ENCODE measurements at places on chromosomes 1 and 21.

- no peak overlapping the region for H3K27ac ChIP-seq
- H3K4me1 ChIP-seq = no peaks in the 10 kb centered on the region
- H3K4me3 ChIP-seq = no peak overlapping the region
- H3K27me3 ChIP-seq = no peaks in the 10 kb centered on the region
Measured at GRCh38 chr1:24659993-24660665, 17.0 kb downstream of the SRRM1 start.

GRCh38 chr1:94599095-94599813 is 57.7 kb upstream of the F3 start:
- no peak overlapping the region for H3K4me3 ChIP-seq
- no peaks in the 10 kb centered on the region for H3K27me3 ChIP-seq
- H3K4me1 ChIP-seq = no peaks in the 10 kb centered on the region
- H3K36me3 ChIP-seq = no peaks in the 10 kb centered on the region

GRCh38 chr21:38769191-38769780 is 36.4 kb upstream of the ETS2 start:
- H3K36me3 ChIP-seq = no peaks in the 10 kb centered on the region
- peak overlapping the region; percentile 81 for H3K27ac ChIP-seq
- no peak overlapping the region for H3K4me3 ChIP-seq
- no peak for DNase-seq

DNA sequence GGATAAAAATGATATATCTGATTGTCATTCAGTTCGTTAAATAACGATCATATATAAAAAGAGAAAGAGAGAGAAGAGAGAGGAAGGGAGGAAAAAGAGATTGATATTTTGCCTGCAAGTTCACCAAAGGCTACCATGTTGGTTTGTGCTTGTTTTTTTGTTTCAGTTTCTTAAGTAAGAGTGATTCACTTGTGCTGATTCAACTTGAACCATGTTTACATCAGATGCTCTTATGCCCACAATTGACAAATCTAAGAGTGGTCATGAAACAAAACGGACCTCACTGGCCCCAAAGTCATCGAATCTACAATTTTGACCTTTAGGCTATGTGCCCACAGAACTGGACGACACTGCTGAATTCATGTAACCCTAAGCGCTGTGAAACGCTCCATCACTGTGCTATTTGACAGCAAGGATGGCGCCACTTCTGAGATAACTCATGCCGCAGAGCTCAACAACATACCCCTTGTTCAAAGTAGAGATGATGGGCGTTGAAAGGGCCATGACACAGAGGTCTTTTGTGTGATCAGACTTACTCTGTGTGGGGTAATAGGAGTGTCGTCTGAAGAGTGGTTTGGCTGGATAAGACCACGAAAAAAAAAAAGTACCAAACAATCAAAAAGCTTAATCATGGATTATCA is 481.4 kb downstream of the SETD4 start:
- no peaks in the 10 kb centered on the region for H3K36me3 ChIP-seq
- H3K4me3 ChIP-seq = no peak overlapping the region
- no peaks in the 10 kb centered on the region for H3K4me1 ChIP-seq
- H3K27me3 ChIP-seq = no peaks in the 10 kb centered on the region

DNA sequence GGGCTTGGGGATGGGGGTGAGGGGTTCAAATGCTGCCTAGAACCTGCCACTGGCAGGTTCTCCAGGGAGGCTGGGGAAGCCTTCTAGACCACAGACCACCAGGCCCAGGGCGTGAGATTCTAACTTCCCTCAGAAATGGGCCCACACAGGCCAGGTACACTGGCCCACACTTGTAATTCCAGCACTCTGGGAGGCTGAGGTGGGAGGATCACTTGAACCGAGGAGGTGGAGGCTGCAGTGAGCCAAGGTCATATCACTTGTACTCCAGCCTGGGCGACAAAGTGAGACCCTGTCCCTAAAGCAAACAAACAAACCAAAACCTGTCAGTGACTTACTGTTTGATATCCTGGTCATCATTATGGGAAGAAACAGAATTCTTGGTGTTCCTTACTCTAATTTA is 31.7 kb downstream of the OPTC start:
- no peaks in the 10 kb centered on the region for H3K27me3 ChIP-seq
- peak overlapping the region; percentile 64 for H3K27ac ChIP-seq
- no peaks in the 10 kb centered on the region for H3K4me1 ChIP-seq

All from sigmoid colon (tissue), 7 donors.